ENCODE measurements at places on chromosomes 3 and 15.
A peak's percentile ranks its signal among the peaks of the same experiment; 100 is the strongest.

DNA sequence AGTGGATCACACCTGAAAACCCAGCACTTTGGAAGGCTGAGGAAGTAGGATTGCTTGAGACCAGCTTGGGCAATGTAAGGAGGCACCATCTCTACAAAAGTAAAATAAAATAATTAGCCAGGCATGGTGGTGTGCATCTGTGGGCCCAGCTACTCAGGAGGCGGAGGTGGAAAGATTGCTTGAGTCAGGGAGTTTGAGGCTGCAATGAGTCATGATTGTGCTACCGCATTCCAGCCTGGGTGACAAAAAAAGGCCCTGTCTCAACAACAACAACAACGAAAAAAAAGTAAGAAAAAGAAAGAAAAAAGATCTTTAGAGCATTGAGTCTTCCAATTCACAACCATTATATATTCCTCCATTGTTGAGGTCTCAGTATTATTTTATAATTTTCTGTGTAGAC lies 192.4 kb upstream of the DPH6 start:
- no peak for DNase-seq

GRCh38 chr3:120791913-120792312 lies 49.4 kb downstream of the GTF2E1 start:
- no peak for DNase-seq

DNA sequence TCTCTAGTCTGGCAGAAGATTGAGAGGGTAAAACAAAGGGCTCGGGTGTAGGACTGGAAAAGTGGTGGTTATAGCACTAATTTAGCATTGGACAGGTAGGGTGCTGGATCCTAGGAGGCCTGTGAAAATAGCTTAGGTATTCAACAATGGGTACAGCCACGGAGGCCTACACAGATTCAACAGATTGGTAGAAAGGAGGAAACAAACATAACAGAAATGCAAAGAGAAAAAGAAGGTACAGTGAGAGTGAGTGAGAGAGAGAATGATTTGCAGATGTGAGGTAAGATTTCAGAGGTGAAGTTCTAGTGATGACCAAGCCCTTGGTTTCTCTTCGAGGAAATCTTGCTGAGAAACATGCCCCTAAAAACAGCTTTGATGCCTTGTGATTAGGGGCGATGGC lies 37.9 kb downstream of the ADIPOQ start:
- DNase-seq: no peak

DNA sequence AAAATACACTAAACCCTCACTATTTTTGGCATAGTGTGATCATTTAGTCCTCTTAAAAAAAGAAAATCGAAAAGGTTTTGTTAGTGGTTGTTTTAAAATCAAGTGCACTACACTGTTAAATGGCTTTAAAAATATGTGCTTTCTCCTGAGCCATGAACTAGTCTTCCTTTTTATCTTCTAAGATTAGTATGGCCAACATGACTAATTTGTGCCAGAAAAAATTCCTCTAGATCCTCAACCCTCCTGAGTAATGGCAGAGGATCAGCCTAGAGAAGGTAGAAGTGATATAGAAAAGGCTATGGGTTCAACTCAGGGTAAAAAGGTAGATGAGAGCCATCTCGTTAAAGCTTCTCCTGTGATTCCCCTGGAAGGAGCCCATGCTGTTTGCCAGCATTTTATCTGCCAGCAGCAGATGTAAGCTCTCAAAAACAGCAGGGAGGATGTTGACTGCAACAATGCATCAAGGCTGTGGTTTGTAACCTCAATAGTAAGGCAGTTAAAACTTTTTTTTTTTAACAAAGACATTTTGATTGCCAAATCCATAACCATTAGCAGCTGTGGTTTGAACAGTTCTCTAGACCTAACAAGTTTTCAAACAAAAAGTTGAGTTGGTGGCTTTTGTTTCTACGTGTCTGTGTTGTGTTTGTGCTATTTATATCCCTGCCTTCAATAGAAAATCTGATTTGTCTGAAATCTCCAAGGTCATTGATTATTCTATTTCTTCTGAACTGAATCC lies 30.2 kb upstream of the ZNF609 start:
- peak; percentile 17 for DNase-seq

GRCh38 chr15:49621401-49621811 lies 558 bp downstream of the DTWD1 start:
- no peak for DNase-seq

DNA sequence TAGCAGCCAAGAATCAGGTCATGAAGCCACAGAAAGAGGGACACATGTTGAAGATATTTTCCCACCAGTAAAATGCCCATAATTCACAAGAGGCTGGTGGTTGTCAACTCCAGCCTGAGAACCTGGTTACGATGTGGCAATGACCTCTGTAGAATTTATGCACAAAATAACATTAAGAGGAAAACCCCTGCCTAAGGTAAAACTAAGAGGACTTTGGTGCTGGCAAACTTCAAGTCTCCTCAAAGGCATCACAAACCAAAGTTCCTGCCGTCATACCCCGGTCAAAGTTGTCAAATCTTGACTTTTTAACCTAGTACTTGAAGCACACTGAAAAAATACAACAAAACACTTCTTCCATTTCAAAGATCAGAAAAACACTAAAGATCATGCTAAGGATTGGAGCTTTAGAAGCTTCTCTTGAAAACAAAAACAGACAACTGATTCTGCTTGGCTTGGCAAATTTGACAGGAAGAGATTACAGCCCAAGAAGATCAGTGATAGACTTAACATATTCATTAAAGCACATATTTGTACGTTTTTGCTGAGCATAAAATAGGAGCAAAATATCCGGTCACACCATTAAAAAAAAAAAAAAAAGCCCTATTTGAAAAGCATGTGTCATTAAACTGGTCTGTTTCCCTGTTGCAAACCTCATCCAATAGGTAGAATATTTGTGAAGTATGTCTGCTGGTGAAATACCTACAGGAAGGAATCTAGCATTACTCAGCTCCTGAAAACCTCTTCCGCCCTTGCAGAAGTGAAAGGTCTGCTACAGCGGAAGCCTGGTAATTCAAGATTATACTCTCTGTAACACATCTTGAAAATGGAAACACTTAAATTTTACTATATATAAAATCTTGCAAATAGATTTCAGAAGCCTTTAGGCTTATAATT lies 22.8 kb downstream of the EIF4E3 start:
- DNase-seq: peak; percentile 67

DNA sequence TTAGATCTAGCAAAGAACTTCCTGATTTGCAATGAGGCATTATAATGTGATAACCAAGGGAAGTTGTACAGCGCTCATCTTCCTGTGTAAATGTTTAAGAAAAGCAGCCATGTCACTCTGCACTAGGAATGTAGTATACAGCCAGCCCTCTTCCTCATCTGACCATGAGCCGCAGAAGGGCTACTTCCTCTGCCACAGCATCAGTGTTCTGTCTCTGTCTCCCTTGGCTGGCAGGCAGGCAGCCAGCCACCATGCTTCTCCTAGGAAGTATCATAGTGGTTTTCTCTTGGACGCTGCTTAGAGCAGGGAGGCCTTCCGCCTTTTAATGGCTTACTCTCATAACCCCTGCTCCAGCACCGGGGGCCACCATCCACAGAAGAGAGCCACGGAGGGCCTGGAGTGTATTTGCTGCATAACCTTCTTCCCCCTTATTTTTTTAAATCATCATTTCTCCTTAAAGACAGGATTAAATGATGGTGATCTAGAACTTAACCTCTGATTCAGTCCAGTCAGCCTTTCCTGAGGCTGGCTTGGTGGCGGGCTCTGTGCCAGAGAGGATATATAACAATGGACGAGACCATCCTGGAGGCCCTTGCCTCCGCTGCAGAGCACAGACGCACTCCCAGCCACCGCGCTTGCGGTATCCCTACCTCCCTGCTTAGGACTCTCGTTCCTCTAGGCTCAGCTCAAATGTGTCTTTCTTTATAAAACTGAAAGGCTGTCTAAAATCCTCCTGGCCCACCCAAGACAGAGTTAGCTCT lies 57.3 kb upstream of the PLXNA1 start:
- no peak for DNase-seq

DNA sequence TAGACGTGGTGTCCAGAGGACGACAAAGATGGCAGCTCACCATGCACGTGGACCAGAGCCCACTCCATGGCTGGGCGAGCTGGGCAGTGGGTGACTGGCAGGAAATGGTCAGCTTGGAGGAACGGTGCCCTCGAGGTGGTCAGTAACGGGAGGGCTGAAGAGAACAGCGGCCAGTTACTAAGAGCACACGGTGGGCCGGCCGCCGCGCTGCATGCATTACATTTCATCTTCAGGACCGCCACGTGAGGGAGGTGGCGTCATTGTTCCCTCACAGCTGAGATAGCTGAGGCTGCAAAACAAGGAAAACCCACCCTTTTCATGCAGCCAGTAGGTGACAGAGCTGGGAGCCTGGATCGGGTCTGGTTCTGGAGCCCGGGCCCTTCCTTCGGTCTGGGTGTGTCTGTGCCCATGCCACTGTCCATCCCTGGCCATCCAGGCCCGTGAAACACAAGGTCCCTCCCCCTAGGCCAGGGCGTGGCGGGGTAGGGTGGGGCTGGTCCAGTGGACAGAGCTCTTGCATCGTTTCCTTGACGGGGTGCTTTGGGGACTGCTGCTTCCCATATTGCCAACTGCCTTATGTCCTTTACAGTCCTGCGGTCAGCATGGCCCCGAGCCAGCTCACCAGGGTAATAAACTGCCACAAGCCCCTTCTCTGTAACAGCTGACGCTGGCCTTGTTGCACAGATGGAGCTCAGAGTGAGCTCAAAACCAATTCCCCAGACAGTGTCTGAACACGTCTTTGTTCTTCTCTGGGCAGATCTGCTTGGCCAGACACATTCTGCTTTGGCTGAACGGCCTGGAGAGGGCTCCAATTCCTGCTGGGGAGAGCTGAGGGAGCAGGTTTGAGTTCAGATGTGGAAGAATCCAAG lies 51.8 kb downstream of the RGMA start:
- DNase-seq: no peak

DNA sequence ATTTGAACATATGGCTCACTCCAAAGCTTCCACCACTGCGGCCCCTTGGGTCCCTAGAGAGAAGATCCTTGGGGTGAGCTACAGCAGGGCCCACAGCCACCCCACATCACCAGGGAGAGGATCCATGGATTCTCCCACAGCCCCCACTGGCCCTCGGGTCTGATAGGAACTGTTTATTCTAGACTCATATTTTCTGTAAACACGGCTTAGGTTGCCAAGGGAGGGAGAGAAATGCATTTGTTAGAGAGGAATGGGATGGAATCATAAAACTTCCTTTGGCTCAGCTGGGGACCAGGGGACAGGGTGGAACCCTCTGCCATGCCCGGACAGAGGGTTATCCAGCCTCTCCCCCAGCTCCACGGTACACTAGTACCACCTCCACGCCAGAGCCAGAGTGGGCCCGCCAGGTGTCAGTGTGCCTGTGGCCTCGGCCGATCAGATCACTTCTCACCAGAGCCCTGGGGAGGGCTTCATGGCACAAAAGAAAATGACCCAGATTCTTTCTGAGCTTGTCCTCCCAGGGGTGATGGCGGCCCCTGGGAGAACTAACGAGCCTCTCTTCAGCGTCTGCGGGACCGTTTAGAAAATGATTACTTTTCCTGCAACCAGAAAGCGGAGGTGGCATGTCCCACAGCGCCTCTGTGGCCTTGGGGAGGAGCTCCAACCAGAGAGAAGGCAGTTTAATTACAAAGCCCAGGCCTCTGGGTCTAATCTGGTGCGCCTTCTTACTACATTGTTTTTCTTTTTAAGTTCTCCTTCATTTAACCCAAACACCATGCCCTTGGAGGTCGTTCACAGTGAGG lies 33.7 kb downstream of the ADCY5 start:
- no peak for DNase-seq

GRCh38 chr3:30141927-30142326 lies 464.5 kb upstream of the TGFBR2 start:
- DNase-seq: no peak

- no peak for DNase-seq
These were observed 95.4 kb downstream of the FRMD5 start for GRCh38 chr15:44099671-44100070.

GRCh38 chr15:70415398-70415797 lies 317.7 kb upstream of the TLE3 start:
- DNase-seq: no peak

GRCh38 chr15:100926971-100927756 lies 8.0 kb downstream of the LRRK1 start:
- no peak for DNase-seq

- DNase-seq: no peak
These were observed 58.3 kb downstream of the TASOR start for GRCh38 chr3:56624725-56625124.

- DNase-seq: no peak
These were observed 10.7 kb upstream of the MAPK6 start for GRCh38 chr15:52008359-52008697.

GRCh38 chr15:77070180-77070494 lies 772 bp downstream of the TSPAN3 start:
- no peak for DNase-seq

GRCh38 chr3:44892689-44893088 lies 18.3 kb downstream of the TGM4 start:
- DNase-seq: no peak

GRCh38 chr15:71743861-71744382 lies 66.4 kb upstream of the NR2E3 start:
- peak; percentile 46 for DNase-seq

DNA sequence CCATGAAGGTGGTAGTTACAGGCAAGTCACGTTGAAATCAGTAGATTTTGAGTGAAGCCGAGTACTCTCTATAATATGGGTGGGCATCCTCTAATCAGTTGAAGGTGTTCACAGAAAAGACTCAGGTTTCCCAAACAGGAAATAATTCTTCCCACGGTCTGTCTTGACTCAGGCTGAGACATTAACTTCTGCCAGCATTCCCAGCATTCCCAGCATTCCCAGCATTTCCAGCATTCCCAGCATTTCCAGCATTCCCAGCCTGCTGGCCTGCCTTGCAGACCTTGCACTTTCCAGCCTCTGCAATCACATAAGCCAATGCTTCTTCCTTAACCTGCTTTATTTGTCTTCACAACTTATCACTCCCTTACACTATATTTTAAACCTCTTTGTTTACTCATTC lies 542.3 kb upstream of the ROBO2 start:
- no peak for DNase-seq

DNA sequence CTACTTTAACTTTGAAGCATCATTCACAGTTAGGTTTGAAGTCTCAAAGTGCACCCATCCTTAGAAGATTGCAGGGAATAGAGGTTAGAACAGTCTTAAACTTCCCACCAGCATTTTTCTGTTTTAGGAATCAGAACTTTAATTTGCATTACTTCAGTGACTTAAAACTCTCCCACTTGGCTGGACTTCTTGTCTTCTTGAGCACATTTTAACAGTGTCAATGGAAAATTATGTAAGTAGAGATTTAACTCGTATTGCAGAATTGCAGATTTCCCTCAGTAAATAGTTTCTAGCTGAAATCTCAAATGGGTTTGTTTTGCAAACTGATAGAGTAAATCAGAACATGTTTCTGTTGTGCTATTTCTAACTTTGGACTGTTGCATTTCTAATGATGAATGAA lies 369.6 kb downstream of the OTOL1 start:
- DNase-seq: no peak

Data from CD4-positive, alpha-beta T cell (primary cell).